ENCODE measurements at places on chromosomes 4 and X.

DNA sequence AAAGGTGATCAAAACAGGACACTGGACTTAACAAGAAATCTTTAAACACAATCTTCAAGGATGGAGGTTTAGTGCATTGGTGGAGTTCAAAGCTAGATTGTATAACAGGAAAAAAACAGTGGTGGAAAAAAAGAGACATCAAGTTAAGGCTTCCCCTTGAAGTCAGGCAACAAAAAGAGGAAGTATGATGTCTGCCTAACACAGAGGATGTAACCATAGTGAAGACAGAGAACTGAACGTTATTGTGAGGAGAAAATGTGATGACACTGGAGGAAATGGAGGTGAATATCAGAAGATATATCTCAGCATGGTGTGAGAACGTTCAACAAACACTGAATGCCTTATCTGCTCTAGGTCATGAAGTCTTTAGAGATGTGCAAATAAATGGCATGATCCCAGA, 192.4 kb upstream of the AR start:
- no peak for DNase-seq

- no peak for DNase-seq
These were observed 11.9 kb downstream of the AR start for GRCh38 chrX:67555578-67556203.

GRCh38 chrX:9087271-9088040, 53.5 kb upstream of the FAM9B start:
- DNase-seq, result no peak

DNA sequence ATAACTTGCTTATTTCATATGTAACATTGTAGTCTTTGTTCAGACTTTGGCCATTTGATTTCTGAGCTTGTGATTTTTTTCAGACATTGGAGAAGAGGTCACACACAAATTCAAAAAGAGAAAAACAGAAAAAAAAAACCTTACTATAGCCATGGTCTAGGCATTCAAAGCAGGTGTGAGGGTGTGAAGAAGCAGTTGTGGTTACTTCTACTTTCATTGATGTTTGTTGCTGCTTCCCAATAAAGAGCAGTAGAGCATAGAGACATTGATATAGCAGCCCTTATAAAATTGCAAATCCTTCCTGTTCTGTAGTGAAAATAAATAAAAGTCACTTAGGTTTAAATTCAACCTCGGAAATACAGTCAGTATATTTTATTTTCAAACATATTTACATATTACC, 671.6 kb downstream of the GRXCR1 start:
- DNase-seq, result no peak

DNA sequence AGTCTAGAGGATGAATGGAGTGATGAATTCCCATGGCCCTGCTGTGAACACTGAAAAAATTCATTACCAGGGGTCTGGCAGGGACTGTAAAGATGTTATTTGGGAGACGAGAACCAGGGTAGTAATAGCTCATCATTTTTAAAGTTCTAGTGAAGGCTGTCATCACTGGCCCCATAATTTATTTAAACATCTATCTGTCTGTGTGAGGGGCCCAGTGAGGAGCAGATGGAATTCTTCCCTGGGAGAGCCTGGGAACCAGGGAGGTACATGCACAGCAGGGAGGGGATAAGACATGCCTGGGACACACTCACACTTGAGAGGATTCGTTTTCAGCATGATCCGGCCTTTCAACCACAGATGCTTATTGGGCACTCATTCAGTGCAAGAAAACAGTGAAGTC, 162.0 kb downstream of the PDGFRA start:
- DNase-seq, result no peak

DNA sequence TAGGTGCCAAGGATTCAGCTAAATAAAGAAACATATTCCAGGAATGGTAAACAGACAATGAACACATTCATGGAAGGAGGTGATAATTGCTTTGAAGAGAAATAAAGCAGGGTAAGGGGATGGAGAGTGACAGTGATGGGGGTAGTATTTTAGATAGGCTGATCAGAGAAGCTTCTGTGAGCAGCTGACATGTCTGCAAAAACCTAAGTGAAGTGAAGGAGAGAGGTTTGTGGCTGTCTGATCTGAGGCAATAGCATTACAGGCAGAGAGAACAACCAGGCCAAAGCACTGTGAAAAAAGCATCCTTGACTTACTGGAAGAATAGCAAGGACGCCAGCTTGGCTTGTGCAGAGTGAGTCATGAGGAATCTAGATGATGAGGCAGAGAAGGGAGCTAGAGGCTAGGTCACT, 271.9 kb upstream of the GATB start:
- no peak for DNase-seq

DNA sequence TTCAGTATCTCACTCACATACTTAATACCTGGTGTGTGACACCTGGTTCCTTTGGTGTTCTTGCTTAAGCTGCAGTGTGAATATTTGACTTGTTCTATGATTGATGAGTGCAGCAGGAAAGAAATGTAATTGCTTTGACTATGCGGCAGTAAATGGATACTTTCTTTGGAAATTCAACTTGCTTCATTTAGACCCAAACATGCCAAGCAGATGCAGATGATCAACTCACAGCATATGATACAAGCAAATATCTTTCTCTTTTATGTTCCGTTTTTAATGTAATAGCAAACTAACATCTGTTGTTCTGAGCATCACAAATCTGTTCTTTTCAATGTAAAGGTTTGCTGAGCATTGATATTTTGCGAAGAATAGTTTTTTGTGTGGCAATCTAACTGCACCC, 549.5 kb downstream of the C4orf33 start:
- DNase-seq, result no peak
